HT-29 (cell line): ENCODE measurements at places on chromosomes 5 and 9. TPM values are rescaled to one million over a fixed set of nuclear protein-coding genes. Genes with fewer than 3 reads are reported as not detected.

OR13D1 gene
- not detected in 2 replicates for total RNA-seq

TRIM23 gene
- 3.8 and 4.4 TPM in 2 replicates for total RNA-seq

CNTLN gene
- 0.25 and 1.1 TPM in 2 replicates for total RNA-seq

PLAC8L1 gene
- not detected in 2 replicates for total RNA-seq

NR5A1 gene
- total RNA-seq: 0.16 and 0.28 TPM in 2 replicates

RXFP3 gene
- total RNA-seq: not detected in 2 replicates

SOX30 gene
- total RNA-seq: 0.15 and 0.37 TPM in 2 replicates
